ENCODE measurements at places on chromosomes 5 and 9.

DNA sequence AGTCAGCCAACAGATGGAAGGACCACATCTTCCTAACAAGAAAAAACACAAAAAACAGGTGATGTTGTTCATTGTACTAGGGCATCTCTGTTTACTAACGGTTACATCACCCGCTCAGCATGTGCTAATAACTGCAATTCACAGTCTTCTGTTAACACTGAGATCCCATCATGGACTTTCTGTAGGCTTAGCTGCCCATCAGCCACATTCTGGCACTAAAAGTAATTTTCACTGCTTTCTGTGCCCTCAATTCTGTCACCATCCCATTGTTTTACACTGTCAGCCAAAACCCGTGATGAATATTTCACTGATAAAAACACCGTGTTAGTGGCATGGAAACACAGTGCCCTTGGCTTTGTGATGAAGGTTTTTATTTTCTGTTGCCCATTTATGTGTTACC is 64.6 kb downstream of the CAST start:
- DNase-seq: no peak

DNA sequence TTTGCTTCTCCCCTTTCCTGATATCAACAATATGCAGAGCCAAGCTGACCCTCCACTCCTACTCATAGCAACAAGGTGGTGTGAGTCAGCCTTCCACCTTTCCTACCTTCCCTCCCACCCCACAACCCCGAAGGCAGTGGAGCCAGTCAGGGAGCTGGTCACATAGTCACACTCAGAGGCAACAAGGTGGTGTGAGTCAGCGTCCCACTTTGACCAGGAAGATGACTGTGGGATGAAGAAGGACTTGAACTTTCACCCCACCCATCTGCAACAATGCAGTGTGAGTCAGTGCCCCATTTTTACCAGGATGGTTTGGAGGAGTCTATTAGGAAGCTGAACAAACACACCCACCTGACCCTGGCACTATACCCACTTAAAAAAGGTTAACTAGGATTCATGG is 30.1 kb upstream of the ZNF782 start:
- DNase-seq: no peak

DNA sequence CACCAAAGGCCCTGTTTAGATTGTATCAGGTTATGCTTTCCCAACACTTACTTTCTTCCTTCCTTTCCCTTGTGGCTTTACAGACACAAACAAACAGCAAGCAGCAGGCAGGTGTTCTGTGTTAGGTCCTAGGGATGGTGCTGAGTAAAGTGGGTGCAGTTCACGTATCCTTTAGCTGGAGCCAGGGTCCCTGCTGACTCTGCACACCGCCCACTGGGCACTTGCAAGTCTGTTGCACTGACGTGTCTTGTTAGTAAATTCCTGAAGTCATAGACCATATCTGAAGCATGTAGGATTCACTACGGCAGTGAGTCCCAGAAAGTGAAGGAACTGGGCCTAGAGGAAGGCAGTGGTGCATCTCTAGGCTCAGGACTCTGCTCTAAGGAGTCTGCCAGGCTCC is 96.5 kb downstream of the DAPK1 start:
- no peak for DNase-seq

DNA sequence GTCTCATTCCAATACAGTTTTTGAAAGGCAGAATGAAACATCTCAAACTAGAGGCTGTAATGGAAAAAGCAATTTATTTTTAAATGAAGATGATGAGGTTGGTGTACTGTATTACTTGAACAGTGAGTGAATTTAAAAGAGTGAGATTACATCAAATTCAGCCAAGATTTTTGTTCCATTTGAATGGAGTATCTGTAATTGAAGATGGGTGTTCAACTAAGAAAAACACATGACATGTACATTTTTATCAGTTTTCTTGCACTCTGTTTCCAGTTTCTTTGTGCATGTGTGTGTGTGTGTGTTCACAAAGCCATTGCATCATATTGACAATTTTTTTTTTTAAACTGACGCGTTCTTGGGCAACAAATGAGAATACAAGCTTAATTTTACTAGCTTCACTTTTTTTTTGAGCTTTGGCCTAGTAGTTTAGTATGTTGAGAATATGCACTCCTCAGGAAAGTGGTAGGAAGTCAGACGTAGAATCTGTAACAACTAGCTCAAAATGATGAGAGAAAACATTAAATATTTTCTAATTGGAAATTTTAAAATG is 243.5 kb downstream of the MAST4 start:
- DNase-seq: no peak

DNA sequence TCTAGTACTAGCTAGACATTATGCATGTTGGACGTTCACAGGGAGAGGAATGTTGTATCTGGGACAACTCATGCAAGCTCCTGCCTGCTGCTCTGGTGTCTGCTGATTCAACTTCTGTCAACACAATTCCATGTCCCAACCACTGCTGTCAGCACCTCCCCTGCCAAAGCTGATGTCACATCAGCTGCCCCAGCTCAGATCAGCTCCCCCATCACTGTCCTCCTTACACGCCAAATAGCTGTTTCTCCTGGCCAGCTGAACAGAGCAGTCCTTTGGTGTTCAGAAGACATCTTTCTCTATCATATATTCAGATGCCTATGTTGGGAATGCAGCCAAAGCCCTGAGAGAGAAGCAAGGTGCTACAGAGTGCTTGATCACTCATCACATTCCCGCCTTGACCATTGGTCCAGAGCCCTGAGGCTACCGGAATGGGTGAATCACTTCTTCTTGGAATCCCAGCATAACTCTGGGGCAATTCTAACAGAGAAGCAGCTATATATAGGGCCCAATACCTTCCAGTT is 223.3 kb downstream of the SEC61B start:
- no peak for DNase-seq

GRCh38 chr5:64612344-64612961 is 77.8 kb upstream of the SHISAL2B start:
- peak; percentile 60 for DNase-seq

DNA sequence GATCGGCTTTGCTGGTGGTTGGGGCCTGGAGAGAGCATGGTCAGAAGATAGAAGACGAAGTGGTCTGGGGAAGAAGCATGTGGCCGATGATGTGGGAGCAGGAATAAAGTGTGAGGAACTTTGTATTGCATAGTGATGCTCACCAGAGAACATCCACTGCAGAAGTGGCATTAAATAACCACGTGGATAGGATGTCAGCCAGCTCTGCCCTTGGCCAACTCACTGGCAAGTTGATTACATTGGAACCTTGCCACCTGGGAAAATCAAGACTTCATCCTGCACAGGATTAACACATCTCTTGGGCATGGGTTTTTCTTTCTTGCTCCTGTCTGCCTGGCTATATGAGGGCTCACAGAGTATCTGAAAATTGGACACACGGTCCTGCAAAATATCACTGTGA is 217.4 kb downstream of the DMRT2 start:
- DNase-seq: no peak

DNA sequence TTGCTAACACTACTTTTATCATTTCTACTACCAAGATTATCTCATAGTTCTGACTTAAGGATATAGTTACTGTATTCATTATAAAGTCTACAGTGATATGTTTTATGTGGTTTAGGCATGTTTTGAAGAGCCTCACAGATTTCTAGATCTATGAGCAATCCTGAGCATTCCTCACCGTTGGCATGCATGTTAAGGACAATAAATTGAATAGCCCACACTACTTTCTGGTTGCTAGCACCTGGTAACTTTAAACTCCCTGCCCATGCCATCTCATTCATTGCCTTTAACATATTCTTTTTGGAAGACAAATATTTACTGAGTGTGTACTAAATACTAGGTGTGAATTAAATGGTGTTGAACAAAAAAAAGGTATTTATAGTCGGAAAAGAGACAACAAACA is 868.1 kb upstream of the CDH9 start:
- DNase-seq: no peak

- no peak for DNase-seq
These were observed 1079.9 kb upstream of the ACO1 start for GRCh38 chr9:31304576-31304975.

- no peak for DNase-seq
These were observed 208.0 kb upstream of the KCNN2 start for GRCh38 chr5:114153833-114154232.

DNA sequence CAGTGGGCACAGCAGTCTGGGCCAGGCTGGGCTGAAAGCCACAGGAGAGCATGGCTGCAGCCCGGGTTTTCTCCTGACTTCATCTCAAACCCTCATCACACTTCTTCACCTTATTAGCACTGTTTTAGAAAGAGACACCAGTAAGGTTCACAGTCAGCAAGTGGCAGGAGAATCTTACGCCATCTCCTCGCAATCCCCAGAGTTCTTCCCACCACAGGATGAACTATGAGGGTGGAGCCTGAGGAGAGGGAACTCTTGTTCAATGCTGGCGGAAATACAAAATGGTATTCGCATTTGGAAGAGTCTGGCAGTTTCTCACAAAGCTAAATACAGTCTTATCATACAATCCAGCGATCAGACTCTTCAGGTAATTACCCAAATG is 14.7 kb downstream of the BICD2 start:
- DNase-seq: no peak

DNA sequence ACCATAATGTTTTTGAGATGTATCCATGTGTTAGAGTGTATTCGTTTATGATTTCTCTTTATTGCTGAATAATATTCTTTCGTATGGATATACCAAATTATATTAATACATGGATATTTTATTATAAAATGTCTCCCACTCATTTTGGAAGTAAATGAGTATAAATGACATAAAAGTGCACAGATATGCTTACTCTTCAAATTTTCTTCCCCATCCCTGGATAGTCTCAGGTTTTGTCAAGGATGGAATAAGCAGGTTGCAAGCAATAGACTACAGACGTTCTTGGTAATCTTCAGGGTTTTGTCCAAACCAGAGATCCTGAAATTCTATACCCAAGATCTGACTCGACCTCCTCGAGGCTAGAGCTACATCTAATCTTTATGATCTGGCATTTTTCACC is 50.7 kb downstream of the NIPAL4 start:
- DNase-seq: no peak

GRCh38 chr5:23257656-23258055 is 249.8 kb upstream of the PRDM9 start:
- DNase-seq: no peak

- no peak for DNase-seq
These were observed 10.1 kb downstream of the ACO1 start for GRCh38 chr9:32394381-32395049.

DNA sequence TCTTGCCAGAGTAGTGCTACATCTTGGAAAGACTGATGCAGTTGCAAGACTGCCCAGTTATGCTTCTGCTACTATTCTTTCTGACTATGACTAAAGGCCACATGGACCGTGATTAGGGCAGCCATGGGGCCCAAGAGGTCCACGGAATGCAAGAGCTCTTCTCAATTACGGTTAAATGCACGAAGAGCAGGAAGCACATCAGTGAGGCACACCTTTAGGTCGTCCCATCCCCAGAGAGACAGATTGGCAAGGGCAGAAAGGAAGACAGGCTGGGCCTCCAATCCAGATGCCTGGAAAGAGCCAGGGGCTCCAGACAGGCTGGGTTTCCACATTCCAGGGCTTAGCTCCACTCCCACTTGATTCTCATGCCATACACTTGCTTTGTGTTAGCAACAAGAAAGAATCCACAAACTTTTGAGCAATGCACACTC is 132.3 kb upstream of the SLIT3 start:
- DNase-seq: no peak

GRCh38 chr9:113963017-113963620 is 87.0 kb downstream of the ZNF618 start:
- no peak for DNase-seq

DNA sequence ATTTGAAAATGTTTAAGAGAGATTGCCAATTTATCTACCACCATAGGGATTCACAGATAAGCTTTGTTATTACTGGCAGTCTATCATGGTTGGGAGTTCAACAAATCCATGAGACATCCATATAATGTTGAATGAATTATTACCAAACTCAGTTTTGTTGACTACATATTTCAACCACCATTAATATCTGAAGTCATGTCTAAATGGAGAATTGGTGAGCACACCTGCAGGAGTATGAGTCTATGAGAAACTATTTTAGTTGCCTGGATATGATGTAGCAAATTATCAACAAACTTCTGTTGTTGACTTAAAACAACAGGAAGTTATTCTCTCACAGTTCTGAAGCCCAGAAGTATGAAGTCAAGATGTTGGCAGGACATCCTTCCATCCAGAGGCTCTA is 126.8 kb upstream of the FBXL7 start:
- no peak for DNase-seq

DNA sequence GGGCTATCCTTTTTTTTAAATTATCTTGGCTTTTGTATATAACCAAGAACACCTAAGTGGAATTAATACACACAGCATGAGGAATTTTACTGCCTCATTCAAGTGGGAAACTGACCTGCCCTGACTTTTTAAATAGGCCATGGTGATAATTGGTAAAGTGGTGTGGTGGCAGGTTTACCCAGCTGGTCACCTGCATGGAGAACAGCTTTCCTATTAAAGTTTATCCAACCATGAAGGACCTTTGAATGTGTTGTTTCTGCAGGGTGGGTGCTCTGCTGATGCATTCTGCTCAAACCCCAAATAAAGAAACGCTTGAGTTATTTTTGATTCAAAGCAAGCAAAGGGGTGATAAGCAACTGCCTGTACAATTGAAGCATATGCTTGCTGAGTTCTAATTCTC is 261.0 kb upstream of the GRIN3A start:
- no peak for DNase-seq

- DNase-seq: no peak
These were observed 54.6 kb upstream of the ELL2 start for GRCh38 chr5:96016216-96016615.

DNA sequence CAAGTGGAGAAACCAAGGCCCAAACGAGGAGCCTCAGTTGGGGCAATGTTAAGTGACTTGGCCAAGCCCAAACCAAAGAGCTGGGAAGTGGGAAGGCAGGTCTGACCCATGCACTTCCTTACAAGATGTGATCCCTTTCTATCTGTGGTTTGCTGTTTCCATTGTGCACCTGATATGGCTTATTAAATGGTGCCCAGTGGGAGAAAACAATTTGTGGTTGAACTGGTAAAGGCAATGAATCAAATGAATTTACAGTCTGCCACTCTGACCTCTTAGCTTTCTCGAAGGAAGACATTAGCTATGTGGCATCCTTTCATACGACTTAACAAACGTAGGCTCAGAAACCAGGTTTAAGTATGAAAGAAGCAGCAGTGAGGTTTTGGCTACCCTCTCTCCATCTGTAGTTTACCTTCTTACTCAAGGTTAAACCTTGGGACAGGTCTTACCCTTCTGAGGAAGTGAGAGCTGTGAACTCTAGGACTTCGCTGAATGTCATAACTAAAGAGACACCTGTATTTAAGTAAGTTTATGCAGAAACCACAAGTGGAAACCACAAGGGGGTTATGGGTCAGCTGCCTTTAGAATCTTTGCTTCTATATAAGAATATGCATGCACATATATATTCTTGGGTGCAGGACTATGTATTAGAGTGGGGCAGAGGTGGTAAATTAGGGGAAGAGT is 100.5 kb upstream of the SPATA31D4 start:
- DNase-seq: no peak

GRCh38 chr9:107169796-107170195 is 113.3 kb upstream of the RAD23B start:
- DNase-seq: no peak
